AG09309 (cell line): ENCODE measurements at places on chromosomes 11 and 22.

DNA sequence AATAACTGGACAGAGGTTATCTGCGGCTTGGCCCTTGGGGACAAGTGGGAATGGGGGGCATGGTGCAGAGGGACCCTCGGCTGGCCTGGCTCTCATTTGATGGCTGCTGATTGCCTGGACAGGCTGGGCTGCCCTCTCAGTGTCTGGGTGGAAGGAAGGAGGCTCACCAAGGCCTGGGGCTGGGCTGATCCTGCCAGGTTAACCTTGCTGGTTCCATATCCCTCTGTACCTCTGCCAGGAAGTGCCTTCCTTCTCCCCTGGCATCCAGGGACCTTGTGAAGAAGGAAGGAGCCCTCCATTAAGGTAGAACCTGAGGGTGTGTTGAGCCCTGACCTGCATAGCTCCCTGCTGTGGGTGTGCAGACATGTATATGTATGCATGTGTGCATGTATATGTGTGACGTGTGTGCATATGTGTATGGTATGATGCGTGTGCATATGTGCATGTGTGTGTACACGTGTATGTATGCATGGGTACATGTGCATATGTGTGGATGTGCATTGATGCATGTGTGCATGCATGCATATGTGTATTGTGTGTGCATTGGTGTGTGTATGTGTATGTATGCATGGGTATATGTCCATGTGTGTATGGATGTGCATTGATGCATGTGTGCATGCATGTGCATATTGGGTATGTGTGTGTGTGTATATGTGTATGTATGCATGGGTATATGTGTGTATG, 433.9 kb downstream of the TBC1D22A start:
- no peak for DNase-seq

GRCh38 chr11:116421529-116422185, 351.1 kb downstream of the BUD13 start:
- no peak for DNase-seq

DNA sequence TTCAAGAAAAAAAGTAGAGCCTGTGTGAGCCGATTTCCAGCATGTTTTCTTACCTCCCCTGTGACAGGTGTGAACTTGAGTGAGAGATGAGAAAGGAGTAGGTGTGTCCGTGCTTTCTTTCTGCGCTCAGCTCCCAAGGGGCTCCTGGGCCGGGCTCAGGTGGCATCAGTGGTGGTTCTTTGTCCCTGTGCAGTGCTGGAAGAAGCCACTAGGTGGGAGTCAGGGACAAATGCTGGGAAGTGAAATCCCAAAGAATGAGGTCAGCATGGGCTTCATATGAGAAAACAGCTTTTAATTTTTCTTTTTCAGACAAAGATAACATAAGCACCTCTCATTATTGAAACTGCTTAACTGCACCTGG, 57.8 kb downstream of the PPFIBP2 start:
- no peak for DNase-seq

DNA sequence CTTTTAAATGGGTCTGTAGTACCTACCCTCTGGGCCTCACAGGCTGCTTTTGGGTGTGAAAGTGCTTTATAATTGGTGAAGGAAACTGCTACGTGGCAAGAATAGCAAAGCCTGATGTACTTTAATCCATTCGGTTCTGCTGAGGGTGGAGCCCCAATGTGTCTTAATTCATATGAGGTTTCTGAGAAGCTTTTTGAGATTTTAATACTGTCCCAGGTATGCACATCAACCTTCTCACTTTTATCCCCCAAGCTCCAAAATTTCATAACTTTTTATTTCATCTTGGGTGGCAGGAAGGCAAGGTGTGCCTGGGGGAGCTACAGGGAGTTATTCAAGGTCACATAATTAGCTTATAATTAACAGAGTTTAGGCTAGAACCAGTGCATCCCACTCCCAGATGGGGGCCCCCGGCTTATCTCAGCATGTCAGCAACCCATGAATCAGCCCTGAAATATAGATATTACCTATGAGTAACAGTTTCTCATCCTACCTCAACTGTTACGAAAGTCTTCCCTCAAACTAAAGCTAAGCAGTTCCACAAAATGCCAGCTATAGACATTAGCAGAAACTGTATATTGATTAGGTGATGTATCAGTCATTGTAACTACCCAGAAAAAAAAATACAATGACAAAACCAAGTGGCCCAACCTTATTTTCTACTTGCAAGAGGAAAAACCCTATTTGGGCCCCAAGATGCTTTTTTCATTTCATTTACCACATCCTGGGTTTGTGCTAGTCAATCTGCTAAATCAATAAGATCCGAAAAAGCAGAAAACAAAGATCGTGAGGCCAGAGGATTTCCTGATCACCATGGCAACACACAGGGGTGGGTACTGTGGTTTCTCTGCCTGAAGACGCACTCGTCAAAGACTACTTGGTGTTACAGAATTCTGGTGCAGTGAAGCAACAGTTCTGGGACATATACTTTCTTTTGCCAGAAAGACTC, 26.7 kb downstream of the CD44 start:
- peak; percentile 71 for DNase-seq
